Stomach (tissue), 19 donors: ENCODE measurements at places on chromosomes 16 and 17. TPM values are rescaled to one million over a fixed set of nuclear protein-coding genes. Genes with fewer than 3 reads are reported as not detected.

- peak; percentile 6 for DNase-seq
Measured at GRCh38 chr16:17839272-17839671, 368.5 kb upstream of the XYLT1 start.

The SLC5A11 gene
- polyA plus RNA-seq, result not detected

DNA sequence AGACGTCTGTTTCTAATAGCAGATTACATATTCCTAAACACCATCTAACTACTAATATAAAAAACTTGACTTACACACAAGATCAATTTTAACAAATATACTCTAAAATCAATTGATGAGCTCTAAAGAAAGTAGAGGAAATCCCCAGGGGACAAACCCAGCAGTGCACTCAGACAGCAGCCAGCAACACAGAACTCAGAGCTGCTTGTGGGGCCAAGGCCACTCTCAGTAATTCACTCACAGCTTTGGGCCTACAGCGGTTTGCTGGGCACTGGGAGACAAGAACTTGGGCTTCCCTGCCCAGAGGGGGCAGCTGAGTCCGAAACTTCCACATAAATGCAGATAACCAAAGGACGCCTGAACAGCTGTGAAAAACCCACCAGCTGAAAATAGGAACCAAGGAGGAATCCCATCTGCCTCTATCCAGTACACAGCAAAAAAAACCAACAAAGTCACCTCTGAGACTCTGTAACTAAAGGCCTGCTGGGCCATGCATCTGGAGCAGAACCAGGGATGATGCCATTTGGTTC is 21.4 kb downstream of the NPLOC4 start:
- no peak for DNase-seq

DNA sequence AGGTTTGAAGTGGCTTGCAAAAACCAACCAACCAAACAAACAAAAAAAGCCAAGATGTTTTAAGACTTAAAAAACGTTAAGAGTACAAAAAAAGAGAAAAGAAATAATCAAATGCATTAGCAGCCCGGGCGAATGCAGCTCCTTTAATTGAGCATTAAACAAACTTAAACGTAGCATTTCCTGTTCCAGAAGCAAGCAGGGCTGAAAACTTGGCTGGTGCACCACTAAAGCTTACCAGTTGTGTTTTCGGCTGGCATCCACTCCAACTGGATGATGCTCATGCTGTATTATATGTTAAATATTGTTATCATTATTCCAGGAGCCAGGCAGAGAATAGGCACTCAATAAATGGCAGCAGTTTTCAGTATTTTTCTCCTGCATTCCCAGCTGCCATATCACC is 45.1 kb downstream of the IRX6 start:
- DNase-seq, result no peak

The HELZ gene
- polyA plus RNA-seq, result 2.1 TPM

DNA sequence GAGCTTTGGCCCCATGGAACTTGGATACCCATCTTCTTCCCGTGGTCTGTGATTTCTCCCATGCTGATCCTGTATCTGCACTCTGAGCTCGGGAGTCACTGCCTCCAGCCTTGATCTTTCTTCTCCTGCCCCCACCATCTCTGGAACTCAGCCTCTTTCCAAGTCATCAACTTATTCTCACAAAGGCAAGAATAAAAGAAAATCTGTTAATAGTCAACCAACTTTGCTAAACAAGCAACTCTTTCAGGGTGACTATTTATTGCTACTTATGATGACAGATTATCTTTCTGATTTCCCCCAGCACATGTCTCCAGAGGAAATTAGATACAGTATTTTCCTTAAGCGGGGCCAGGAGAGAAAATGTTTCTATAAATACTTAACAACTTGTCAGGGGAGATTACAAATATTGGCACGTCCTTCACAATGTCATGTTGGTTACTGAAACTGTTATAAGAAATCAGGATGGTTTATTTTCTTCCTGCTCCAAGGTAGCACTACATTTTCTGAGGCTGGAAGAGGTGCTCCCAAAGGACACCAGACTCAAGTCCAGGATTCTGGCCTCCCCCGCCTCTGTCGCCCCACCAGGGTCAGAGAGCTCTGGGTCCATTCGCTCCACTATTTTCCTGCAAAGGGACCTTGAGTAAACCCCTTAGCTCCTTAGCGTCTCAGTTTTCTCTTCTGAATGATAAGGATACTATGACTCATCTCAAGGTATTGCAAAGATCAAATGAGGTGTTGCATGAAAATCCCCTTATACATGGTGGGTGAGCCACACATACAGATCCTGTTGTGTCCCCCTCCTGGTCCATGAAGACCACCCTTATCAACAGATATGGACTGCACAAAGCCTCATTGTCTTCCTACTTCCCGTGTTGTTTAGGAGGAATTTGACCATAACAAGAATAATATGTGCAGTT is 205.2 kb upstream of the WSCD1 start:
- DNase-seq, result no peak

- DNase-seq, result peak; percentile 91
Measured at GRCh38 chr16:11391576-11391975, 46.3 kb downstream of the RMI2 start.

The CCR7 gene
- polyA plus RNA-seq, result not detected
